NCI-H1930 (cell line): ENCODE measurements at places on chromosomes 1 and 21.

DNA sequence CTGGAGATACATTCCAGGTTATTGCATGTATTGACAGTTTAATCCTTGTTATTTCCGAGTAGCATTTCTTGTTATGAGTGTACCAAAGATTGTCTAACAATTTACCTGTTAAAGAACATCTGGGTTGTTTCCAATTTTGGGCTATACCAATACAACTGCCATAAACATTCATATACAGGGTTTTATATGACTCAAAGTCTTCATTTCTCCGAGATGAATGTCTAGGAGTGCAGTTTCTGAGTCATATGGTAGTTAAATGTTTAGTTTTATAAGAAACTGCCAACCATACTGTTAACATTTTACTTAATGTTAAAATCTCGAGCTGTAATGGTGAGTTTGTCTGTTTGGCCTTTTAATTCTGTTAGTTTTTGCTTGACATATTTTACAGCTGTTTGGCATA, 10.0 kb downstream of the RAB4A start:
- DNase-seq: no peak

DNA sequence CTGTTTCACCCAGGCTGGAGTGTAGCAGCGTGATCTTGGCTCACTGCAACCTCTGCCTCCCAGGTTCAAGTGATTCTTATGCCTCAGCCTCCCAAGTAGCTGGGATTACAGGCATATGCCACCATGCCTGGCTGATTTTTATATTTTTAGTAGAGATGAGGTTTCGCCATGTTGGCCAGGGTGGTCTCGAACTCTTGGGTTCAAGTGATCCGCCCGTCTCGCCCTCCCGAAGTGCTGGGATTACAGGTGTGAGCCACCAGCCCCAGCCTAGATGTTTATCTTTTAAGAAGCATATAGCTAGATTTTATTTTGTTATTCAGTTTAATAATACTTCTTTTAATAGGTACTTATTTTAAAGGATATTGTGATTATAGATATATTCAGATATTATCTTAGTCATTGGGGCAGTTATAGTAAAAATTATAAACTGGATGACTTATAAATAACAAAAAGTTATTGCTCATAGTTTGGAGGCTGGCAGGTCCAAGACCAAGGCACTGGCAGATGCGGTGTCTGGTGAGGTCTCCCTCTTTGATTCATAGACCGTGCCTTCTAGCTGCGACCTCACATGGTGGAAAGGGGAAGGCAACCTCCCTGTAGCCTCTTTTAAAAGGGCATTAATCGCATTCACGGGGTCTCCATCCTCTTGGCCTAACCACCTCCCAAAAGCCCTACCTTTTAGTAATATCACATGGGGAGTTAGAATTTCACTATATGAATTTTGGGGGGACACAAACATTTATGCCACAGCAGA, 3.1 kb upstream of the KCNE2 start:
- DNase-seq: no peak

DNA sequence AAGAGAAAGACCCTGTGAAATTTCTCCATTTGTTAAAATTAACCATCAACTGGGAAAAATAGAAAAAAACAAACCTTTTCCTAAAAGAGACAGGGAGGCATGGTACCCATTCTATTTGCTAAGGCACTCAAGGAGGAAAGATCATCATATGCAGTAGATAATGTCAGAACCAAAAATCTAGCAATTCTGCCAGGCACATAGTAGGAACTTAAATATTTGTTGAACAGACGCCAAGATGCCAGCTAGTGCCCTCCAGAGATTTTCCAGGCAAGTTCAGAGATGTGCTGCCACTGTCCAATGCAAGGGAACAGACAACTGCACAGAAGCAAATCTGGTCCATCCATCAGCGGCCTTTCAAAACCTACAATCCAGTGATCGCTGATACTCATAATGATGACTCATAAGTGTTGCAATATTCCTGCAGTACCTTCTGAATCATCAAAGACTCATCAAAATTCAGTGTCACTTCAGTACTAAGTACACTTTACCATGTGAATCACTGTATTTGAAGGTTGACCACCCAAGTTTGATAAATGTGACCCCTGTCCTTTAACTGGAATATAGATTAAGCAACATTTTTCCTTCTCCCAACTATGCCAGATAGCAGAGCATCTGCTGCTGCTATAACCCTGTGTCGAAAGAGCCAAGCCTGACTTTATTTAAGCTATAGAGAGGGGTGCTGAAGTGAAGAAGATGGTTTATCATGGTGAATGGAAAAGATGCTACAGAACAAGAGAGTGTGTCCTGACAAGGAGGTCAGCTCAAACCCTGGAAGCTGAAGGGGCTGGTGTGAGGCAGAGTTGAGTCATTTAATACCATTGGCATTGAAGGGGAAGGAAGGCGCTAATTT, 99.1 kb downstream of the MT1HL1 start:
- no peak for DNase-seq

DNA sequence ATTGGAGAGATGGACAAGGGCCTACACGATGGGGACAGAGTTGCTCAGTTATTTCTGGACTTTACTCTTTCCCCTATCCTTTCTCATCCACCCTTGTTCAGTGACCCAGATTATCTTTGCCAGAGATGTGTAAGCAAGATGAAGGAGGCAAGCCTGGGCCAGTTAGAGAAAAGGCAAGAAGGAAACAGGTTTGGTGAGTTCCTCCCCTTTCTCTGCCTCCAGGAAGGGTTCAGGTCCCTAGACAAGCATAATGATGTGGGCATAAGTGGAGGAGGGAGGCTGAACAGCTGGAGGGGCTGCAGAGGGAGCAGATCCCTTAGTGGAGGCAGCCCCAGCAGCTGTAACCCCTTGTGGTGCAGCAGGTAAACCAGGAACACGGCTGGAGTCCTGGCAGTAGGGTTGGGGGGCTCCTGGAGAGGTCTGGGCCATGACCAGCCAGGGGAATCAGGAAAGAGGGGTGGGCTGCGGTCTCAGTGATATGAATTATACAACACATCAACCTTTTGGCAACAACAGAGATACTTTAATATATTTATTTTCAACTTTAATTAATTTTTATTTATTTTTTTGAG, 9.2 kb upstream of the CDC42 start:
- no peak for DNase-seq

- no peak for DNase-seq
Observed at GRCh38 chr1:169112241-169112640, 5.8 kb downstream of the ATP1B1 start.

DNA sequence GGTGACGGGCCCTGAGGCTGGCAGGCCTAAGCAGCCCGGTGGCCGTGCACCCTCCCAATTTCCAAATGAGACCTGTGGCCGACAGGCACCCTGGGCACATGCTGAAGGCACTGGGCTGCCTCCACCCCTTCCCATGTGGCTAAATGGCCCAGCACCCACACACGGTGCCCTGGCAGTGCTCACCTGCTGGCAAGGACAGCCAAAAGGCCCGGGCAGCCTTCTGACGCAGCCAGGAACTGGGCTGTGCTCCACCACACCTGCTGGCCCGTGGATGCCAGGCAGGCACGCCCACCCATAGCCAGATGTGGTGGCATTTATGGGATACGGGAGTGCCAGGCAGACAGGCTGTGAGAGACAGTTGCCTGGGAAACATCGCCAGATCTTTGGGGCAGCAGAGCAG, 4.0 kb upstream of the FAAP20 start:
- no peak for DNase-seq

- no peak for DNase-seq
Observed at GRCh38 chr21:18989953-18990495, 586.4 kb upstream of the TMPRSS15 start.

GRCh38 chr1:189269011-189269410, 1208.7 kb downstream of the BRINP3 start:
- DNase-seq: no peak

GRCh38 chr1:53366901-53367502, 39.1 kb upstream of the LRP8 start:
- no peak for DNase-seq

DNA sequence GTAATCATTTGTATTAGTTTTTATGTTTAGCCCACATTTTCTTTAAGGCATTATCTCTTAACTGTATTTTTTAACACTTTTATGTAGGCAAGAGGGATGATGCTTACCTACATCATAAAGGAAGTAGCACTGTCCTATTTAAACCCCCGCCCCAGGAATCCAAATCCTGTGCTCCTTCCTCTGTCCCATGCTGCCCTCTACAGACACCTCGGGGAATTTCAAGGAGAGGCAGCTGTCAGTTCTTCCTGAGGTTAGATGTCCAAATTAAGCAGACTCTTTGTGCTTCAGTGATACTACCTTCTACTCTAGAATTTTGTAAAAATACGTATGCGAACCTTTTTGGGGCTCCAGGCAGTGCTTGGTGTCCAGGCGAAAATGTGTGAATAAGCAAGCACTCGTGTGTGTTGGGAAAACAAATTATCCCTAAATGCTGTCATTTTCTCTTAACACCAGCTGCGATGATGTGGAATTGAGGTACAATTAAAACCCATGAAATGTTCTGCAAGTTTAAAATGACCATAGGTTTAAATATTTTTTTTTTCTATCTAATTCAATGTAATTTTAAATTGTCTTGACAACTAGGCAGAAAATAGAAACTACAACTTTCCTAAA, 19.2 kb downstream of the CRCT1 start:
- peak; percentile 19 for DNase-seq

- DNase-seq: no peak
Observed at GRCh38 chr1:2384130-2384860, 7.1 kb downstream of the MORN1 start.

- no peak for DNase-seq
Observed at GRCh38 chr1:153570874-153571273, 5.2 kb upstream of the S100A2 start.

DNA sequence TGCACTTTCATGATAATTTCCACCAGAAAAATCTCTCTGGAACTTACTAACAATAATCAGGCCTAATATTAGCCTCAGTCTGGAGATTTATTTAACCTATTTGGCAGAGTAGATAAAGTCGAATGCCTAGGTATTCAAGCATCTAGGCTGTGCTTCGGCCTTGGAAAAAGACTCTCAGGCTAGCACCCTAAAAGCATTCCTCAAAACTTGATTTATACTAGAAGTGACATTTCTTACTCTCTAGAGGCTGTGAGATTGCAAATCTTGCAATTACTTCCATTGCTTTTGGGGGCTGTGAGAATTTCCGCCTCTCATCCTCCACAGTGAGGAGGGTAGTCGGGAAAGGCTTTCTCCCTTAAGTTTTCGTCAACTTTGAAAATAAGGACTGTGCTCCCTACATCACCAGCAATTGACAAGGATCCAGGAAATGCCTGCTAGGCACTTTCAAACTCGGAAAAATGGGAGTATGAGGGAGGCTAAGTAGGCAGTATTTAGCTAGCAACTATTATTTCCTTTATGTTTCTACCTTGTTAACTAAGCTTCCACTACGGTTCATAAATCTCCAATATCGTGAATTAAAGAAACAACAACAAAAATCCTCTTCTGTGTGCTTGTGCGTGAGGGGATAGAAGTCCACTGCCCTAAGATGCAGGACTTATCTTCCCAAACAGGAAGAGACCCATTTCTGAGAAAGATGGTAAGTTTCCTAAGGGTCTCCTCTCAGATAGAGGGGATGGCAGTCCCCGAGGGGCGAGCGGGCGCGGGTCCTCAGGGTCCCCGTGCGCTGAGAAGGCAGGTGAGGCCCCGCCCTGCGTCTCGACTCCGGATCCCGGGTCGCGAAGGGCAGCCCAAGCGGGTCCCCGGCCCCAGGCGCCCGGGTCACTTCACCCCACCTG, 1.1 kb upstream of the LMO4 start:
- no peak for DNase-seq

- DNase-seq: no peak
Observed at GRCh38 chr21:34687745-34688144, 19.0 kb downstream of the CLIC6 start.

DNA sequence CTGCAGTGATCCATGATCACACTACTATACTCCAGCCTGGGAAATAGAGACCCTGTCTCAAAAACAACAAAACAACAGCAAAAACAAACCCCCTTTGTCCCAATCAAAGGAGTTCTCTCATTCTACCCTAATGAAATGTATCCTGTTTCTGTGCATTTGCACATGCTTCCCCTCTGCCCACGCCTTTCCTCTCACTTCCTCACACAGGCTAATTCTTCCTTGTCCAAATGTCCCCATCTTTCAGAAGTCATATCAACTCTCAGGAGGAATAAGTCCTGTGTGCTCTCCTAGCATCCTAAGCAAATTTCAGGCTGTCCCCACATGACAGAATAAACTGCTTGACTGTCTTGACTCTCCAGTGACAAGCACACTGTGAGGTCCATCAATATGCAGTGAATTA, 8.1 kb upstream of the ATP1B1 start:
- DNase-seq: no peak

DNA sequence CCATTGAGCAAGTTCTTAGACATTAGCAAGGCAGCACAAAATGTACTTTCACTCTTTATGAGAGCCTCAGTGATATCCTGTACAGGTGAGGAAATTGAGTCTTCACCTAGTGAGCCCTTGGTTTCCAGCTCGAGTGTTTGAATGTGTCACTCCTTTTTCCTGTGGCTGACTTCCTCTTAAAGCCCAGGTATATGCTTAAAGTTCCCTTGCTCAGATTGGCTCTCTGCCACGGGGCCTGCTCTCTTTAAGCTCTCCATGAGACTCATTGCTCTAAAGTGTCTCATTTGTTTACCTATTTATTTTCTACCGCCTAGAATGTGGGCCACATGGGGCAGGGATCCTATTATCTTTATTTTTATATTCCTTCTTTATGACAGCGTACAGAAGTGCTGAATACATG, 324.9 kb downstream of the SIPA1L2 start:
- DNase-seq: no peak
